Activated CD4-positive, alpha-beta T cell treated with anti-CD3 and anti-CD28 coated beads, Interleukin-2, amount 10 ng/mL, durations not matched to agents 7 days and 5 days (primary cell): ENCODE measurements at places on chromosomes 6 and 20. TPM values are rescaled to one million over a fixed set of nuclear protein-coding genes. Genes with fewer than 3 reads are reported as not detected.

The SYTL3 gene
- 25.8 TPM for total RNA-seq

The KLHDC3 gene
- total RNA-seq, result 74.2 TPM

The ZNF451 gene
- 62.2 TPM for total RNA-seq

The SIRPD gene
- 0.17 TPM for total RNA-seq

The SLC22A16 gene
- total RNA-seq, result not detected

The CCDC28A gene
- total RNA-seq, result 22.5 TPM

The TMC2 gene
- total RNA-seq, result not detected

The TSPO2 gene
- not detected for total RNA-seq

The MYLK4 gene
- 0.62 TPM for total RNA-seq

The RIPPLY2 gene
- total RNA-seq, result not detected

The FAM50B gene
- 12.0 TPM for total RNA-seq

The LINC00237 gene
- total RNA-seq, result not detected

The TNXB gene
- 3.9 TPM for total RNA-seq

The SEMG1 gene
- not detected for total RNA-seq

The MCHR2 gene
- not detected for total RNA-seq

GRCh38 chr6:106750946-106751345 lies 121.6 kb downstream of the QRSL1 start:
- no peaks in the 10 kb centered on the region for H3K4me1 ChIP-seq
- H3K36me3 ChIP-seq, result no peaks in the 10 kb centered on the region
- no peak for DNase-seq
- no peak overlapping the region for H3K4me3 ChIP-seq
- H3K27me3 ChIP-seq, result peaks cover 15% of the 10 kb centered on the region

- peaks cover 20% of the 10 kb centered on the region for H3K4me1 ChIP-seq
- H3K4me3 ChIP-seq, result no peak overlapping the region
- peak overlapping the region; percentile 83 for H3K27ac ChIP-seq
- no peaks in the 10 kb centered on the region for H3K27me3 ChIP-seq
- peak; percentile 22 for DNase-seq
Observed at GRCh38 chr20:49297605-49298530, 20.0 kb upstream of the ZNFX1 start.

- no peak overlapping the region for H3K4me3 ChIP-seq
- H3K4me1 ChIP-seq, result no peaks in the 10 kb centered on the region
- H3K36me3 ChIP-seq, result no peaks in the 10 kb centered on the region
- H3K27me3 ChIP-seq, result no peaks in the 10 kb centered on the region
- H3K27ac ChIP-seq, result no peak overlapping the region
Observed at GRCh38 chr20:14664101-14664500, 326.7 kb upstream of the FLRT3 start.

DNA sequence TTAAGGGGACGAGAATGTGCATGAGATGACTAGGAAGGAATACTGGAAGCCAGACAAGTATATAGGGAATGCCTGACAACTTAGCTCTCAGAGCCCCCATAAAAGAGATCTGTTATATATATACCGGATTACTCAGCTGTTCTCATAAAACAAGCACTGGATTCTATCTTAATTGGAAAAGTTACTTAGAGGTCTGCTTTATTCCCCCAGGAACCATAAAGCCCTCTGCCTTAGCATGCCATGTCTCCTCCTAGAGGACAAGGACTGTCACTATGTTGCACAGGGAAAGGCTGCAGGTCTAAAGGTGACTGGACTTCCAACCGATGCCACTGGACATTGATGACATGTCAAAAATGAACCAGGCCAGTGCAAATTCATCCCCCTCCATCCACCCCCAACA lies 6.4 kb downstream of the EXOC2 start:
- H3K27ac ChIP-seq, result no peak overlapping the region
- peaks cover 50% of the 10 kb centered on the region for H3K4me1 ChIP-seq
- no peak for DNase-seq
- H3K36me3 ChIP-seq, result peaks cover 23% of the 10 kb centered on the region

- no peak overlapping the region for H3K27ac ChIP-seq
- H3K4me1 ChIP-seq, result peaks cover 10% of the 10 kb centered on the region
Observed at GRCh38 chr6:85472744-85473143, 22.9 kb downstream of the NT5E start.

DNA sequence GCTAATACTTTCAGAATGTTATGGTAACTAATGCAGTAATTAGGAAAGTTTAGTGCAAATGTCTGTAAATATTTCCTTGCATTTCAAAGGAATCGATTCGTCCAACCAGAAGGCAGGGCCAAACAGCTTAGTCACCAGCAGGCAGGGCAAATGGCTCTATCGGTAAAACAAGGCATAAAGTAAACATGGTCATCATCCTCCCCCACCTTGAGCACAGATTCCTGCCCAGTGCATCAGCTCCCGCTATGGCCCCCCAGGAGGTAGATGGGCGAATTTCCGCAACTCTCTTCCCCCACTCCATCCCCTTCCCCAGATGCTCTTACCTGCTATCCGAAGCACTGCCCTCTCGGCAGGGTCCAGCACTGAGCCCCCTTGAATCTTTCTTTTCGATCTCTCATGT lies 103.8 kb upstream of the BEND6 start:
- no peak for DNase-seq
- H3K4me3 ChIP-seq, result peak overlapping the region; percentile 57
- H3K36me3 ChIP-seq, result no peaks in the 10 kb centered on the region
- H3K4me1 ChIP-seq, result peaks cover 28% of the 10 kb centered on the region

DNA sequence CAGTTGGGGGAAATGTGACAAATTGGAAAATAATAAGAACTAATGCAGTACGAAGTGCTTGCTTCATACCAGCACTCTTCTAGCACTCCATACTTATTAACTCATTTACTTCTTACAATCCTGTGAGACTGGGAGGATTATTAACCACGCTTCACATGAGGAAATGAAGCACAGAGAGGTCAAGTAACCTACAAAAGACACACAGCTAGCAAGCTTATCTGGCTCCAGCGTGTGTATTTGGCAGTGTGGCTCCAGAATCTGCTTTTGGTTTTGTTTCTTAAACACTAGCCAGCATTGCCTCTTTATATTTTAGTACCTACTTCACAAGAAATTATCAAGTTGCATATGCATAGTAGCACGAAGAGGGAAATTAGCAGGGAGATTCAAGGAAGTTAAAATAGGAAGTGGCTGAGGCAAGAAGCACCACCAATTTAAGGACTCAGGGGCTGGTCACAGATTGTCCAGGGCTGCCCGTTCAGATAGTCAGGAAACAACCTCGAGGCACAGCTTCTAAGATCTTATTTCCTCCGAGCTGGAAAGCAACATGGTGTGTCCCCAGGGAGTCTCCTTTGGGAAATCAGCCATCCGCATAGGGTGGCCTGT lies 302.7 kb upstream of the PRDM1 start:
- H3K4me1 ChIP-seq, result peaks cover 85% of the 10 kb centered on the region
- H3K27ac ChIP-seq, result no peak overlapping the region
- no peak overlapping the region for H3K4me3 ChIP-seq
- peaks cover 36% of the 10 kb centered on the region for H3K36me3 ChIP-seq

DNA sequence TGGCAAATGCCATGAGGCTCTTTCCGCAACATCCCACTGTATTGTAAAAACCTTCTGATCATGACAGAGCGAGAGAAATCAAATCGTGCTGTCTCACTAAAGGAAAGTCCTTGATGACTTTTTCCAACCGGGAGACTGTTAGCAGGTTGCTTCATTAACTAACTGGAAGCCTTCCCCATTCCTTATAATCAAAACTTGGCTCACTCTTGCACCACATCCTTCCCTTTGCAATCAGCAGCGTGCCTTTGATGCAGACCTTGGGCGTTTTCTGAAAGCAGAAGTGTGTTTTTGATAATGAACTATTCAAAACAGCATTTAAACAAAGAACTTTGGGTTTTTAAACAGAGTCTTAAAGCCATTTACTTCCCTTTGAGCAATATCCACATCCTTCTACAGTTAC lies 96.2 kb upstream of the CNR1 start:
- no peak overlapping the region for H3K27ac ChIP-seq
- DNase-seq, result no peak
- H3K4me3 ChIP-seq, result no peak overlapping the region
- H3K27me3 ChIP-seq, result no peaks in the 10 kb centered on the region
- H3K36me3 ChIP-seq, result no peaks in the 10 kb centered on the region

DNA sequence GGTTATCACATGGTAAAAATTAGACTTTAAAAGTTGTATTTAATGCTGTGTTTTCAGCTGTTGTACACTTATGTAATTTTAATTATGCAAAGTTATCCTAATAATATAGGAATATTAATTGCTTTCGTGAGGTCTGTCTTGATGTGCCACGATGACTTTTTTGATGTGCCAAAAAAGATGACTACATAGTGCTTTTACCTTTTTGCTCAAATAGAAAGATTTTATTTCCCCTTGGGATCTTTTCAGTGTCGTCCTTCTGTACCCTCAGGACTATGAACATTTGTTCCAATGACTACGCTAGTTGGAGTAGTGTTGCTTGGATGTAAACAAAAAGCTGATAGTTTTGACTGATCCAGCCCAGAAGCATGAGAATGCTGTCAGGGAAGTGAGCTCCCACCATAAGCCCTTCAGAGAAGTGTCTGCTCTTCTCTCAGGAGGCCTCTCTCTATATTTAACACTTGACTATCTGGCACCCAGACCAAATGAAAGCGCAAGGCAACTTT lies 1.2 kb upstream of the CD164 start:
- peaks cover 28% of the 10 kb centered on the region for H3K4me1 ChIP-seq
- H3K27ac ChIP-seq, result peak overlapping the region; percentile 98
- peak overlapping the region; percentile 90 for H3K4me3 ChIP-seq
- peaks cover 21% of the 10 kb centered on the region for H3K36me3 ChIP-seq
- no peak for DNase-seq
- H3K27me3 ChIP-seq, result no peaks in the 10 kb centered on the region

- no peak overlapping the region for H3K4me3 ChIP-seq
- H3K27me3 ChIP-seq, result no peaks in the 10 kb centered on the region
- DNase-seq, result no peak
- no peaks in the 10 kb centered on the region for H3K36me3 ChIP-seq
- H3K4me1 ChIP-seq, result peaks cover 17% of the 10 kb centered on the region
Observed at GRCh38 chr20:22374678-22375590, 209.4 kb downstream of the FOXA2 start.

- no peaks in the 10 kb centered on the region for H3K36me3 ChIP-seq
- no peak overlapping the region for H3K4me3 ChIP-seq
Observed at GRCh38 chr6:148107911-148108310, 234.7 kb upstream of the SASH1 start.

- peak overlapping the region; percentile 52 for H3K27ac ChIP-seq
- peak overlapping the region; percentile 74 for H3K4me3 ChIP-seq
- peaks cover 30% of the 10 kb centered on the region for H3K27me3 ChIP-seq
- peak; percentile 53 for DNase-seq
Observed at GRCh38 chr6:26331218-26332073, 33.6 kb upstream of the BTN3A2 start.

DNA sequence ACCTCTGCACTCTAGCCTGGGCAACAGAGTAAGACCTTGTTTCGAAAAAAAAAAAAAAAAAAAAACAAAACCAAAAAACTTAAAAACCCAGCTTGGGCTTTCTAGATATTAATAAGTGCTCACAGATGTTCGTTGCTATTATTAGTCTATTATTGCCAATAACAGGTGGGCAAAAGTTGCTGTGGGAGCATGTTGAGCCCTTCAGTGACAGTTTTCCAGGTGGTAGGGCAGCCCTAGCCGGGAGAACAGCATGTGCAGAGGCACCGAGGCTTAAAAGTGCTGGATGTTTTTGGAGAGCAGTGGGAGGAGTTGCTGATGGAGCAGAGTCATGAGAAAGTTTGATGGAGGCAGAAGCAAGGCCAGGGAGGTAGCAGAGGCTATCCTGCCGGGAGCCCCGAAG lies 4.4 kb downstream of the PPP1R16B start:
- H3K4me3 ChIP-seq, result no peak overlapping the region
- H3K27me3 ChIP-seq, result no peaks in the 10 kb centered on the region
- DNase-seq, result no peak
- H3K36me3 ChIP-seq, result peaks cover 52% of the 10 kb centered on the region
- peaks cover 65% of the 10 kb centered on the region for H3K4me1 ChIP-seq

- no peak overlapping the region for H3K27ac ChIP-seq
- peak; percentile 61 for DNase-seq
- no peak overlapping the region for H3K4me3 ChIP-seq
- no peaks in the 10 kb centered on the region for H3K36me3 ChIP-seq
Observed at GRCh38 chr6:26272171-26272637, 92.8 kb upstream of the BTN3A2 start.

- peaks cover 4% of the 10 kb centered on the region for H3K27me3 ChIP-seq
- DNase-seq, result no peak
- H3K36me3 ChIP-seq, result no peaks in the 10 kb centered on the region
Observed at GRCh38 chr6:137352859-137353258, 133.7 kb upstream of the IFNGR1 start.

- DNase-seq, result no peak
- H3K27me3 ChIP-seq, result no peaks in the 10 kb centered on the region
- peaks cover 64% of the 10 kb centered on the region for H3K36me3 ChIP-seq
- no peak overlapping the region for H3K4me3 ChIP-seq
- peak overlapping the region; percentile 14 for H3K27ac ChIP-seq
Observed at GRCh38 chr20:3195590-3196237, 8.8 kb downstream of the DDRGK1 start.

- H3K36me3 ChIP-seq, result no peaks in the 10 kb centered on the region
- no peak for DNase-seq
- no peak overlapping the region for H3K27ac ChIP-seq
- no peaks in the 10 kb centered on the region for H3K4me1 ChIP-seq
- H3K4me3 ChIP-seq, result no peak overlapping the region
Observed at GRCh38 chr20:13294522-13294921, 73.4 kb downstream of the ISM1 start.

DNA sequence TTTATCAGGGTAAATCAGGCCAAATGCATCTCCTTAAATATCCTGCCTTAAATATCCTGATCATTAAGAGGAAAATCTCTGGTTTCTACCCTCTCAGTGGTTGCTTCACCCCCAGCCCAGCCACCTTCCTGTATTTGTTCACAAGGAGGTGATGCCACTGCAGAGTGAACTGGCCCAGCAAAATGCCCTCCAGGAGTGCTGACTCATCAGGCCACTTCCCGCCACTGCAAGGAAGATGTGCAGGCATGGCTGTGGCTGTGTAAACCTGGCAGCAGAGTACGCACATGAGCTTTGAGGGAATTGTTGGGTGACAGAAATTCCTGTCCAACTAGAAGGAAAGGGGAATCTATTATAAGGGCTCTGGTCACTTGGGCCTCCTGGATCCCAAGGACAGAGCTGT lies 13.8 kb downstream of the NQO2 start:
- H3K27me3 ChIP-seq, result no peaks in the 10 kb centered on the region
- peaks cover 9% of the 10 kb centered on the region for H3K4me1 ChIP-seq
- no peak overlapping the region for H3K27ac ChIP-seq
- H3K36me3 ChIP-seq, result peaks cover 86% of the 10 kb centered on the region

DNA sequence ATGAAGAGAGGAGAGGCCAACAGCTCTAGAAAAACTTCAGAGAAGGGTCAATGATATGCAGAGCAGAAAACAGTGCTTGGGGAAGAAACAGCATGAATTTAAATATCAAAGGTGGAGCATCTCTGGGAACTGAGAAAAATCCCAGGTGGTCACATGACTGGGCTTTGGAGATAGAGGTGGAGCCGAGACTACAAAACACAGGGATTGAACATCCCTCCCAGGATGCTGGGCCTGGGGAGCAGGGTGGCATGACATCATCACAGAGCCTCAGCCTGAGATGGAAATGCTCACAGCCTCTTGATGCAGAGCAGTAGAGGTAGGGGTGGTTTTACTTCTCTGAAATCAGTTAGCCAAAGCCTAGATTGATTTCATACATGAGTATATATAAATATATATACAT lies 529.5 kb downstream of the PRKN start:
- H3K36me3 ChIP-seq, result no peaks in the 10 kb centered on the region
- no peak for DNase-seq
- no peak overlapping the region for H3K4me3 ChIP-seq
- no peaks in the 10 kb centered on the region for H3K4me1 ChIP-seq
